Neural progenitor cell (in vitro differentiated cells): ENCODE measurements at places on chromosomes 4 and X.

GRCh38 chrX:102849396-102849795, 87.7 kb upstream of the RAB40AL start:
- DNase-seq = no peak

- DNase-seq = peak; percentile 7
Observed at GRCh38 chrX:111131572-111131971, 35.6 kb downstream of the PAK3 start.

DNA sequence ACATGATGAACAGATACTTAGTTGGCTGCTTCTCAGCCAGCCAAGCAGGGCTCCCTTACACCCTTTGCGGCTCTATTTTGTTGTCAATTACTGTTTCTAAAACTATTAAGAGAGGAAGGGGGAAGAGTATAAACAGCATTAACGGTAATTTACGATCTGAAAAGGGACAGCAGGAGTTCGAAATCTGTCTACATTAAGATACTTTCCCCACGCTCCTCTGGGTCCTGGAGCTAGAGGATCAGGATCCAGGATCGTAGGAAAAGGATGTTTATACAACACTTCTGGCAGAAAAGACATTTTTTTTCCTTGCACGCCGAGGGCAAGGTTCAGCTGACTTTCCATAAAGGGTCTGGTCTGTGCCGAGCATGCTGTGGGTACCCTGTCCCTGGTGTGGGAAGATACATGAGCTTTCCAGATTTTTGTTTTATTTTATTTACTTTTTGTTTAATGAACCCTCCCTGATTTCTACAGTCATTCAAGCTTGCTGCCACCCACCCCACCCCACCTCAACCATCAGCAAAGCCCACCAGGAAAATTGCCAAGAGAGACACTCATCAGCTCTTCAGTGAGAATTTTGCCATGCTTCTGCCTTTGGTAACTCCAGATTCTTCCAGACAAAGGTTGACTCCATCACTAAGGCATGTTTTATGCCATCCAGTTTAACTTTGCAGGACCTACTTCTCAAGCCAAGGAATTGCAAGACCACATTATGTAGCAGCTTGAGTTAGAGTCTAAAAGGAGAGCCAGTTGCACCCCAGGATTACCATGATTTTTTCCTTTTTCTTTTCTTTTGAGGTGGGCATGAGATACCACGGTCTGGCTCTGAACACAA, 188.1 kb downstream of the QDPR start:
- DNase-seq = no peak

GRCh38 chr4:172104539-172104938, 291.3 kb downstream of the GALNTL6 start:
- DNase-seq = no peak

- peak; percentile 64 for DNase-seq
Observed at GRCh38 chr4:112361181-112361791, 64.1 kb downstream of the ALPK1 start.

DNA sequence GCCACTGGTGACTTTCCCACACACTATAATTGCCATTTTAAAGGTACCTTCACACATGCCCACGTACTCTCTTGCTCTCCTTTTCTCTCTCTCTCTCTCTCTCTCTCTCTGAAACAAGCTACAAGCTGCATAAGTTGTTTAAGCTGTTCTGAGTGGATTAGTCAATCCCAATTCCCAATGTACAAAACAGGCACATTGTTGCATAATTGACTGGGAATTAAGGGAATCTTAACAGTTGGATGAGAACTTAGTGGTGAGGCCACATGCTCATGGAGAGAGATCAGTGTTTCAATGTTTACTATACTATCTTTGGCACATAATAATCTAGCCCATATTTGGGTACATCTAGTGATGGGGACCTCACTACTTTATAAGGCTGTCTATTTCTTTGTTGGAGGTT, 123.3 kb downstream of the ARHGEF9 start:
- DNase-seq = no peak

DNA sequence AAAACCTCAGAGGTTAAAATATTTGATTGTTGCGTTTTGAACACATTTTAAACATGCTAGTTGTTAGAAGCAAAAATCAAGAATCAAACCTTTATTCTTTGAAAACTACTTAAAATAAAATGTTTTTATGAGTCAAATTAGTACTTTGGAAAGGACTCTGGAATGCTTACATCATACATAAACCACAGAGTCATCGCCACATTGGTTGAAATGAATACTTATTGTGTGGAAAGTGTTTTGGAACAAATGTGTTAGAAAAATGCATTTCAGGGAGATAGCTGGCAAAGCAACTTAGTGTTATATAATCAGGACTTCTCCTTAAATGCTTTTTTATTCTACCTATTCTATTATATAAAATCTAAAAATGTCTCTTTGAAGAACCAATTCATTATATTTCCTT, 49.4 kb upstream of the CAMK2D start:
- no peak for DNase-seq

- DNase-seq = no peak
Observed at GRCh38 chr4:180630012-180630665, 1613.1 kb upstream of the TENM3 start.

DNA sequence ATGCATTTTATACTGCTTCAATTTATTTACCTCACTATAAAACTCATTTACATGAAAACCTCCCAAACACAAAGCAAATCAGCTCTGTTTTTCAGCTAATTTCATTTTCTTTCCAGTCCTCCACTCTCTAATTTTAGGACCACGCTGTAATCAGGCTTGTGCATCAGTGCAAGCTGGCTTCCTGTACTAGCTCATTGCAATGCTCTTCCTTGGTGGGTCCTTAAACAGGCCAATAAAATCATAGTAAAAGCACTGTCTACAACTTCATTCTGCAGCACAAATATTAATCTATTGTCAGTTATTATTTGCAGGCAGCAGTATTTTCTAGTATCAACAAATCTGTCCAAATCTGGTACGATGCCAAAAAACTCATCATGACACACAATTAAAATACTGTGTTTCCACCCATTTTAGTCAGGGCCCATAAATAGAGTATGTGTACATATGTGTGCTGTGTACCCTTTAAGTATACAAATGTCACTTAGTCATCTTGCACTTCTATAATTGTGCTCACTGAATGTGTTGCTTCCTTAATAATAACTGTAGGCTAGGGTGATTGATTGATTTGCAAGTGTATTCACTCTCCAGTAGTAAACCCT, 178.2 kb upstream of the HCCS start:
- no peak for DNase-seq

DNA sequence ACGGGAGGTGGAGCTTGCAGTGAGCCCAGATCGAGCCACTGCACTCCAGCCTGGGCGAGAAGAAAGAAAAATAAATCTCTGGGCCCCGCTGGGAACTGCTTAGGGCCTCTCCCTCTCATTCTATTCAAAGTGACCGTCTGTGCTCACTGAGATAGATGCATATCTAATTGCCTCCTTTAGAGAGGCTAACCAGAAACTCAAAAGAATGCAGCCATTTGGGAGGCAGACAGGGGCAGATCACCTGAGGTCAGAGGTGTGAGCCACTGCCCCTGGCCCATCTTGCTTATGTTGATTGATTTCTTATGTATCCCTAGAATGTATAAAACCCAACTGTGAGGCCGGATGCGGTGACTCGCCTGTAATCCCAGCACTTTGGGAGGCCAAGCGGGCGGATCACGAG, 6.2 kb upstream of the CSF2RA start:
- peak; percentile 15 for DNase-seq

DNA sequence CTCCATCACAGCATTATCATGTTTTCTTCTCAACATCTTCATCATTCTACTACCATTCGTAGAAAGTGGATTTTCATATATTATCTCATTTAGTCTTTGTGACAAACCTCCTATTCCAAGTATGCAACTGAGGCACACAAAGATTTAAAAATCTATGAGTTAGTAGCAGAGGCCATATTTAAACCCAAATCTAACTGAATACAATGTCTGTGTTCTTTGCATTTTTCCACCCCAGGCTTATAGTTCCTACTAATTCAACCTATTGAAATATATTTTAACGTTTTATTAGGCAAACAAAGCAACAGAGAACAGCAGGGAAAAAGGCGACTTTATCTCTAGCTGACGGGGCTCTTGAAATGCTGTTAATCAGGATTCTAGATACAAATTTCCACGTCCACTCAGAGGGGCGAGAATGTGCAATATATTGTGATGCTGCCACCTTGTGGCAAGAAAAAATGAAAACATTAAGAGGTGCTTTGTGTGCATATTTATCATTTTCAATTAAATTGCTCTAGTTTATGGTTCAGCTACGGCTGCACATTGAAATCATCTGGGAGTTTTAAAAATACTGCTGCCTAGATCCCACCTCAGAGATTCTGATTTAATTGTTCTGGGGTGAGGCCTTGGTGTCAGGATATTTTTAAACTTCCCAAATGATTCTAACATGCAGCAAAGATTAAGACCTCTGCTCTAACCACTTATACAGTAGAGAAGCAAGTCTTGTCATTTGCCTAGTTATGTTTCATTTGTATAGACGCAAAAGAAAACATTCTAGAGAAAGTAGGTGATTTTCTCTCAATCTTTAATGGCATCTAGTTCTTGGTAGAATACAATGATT, 315.9 kb downstream of the MAPK10 start:
- peak; percentile 51 for DNase-seq

- DNase-seq = no peak
Observed at GRCh38 chr4:181756451-181757095, 486.6 kb upstream of the TENM3 start.

DNA sequence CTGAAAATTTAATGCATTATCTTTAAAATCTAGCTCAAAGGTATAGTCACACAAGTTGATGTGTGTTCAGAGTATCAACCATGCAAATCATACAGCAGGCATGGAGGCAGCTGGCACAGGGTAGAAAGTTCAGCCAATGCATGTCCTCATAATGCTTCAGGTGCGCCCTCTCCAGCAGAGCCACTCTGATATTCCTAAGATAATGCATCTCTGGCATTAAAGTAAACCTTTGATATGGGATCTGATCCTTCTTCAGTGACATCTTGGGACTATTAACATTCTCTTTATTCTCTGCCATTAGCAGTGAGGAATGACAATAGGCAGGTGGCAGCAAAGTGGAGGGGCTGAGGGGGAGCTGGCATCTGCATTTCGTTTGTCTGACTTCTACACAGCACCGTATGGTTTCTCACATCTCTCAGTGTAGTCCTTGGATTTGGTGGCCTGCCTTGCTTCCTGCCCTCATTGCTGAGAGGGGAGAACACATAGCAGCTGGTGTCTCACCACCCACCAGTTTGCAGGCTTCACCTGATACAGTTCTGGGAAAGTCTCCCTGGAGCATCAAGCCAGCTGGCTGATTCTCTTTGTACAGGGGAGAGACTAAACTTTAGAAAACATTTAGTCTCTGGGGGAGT, 168.7 kb upstream of the TBC1D9 start:
- DNase-seq = no peak

- no peak for DNase-seq
Observed at GRCh38 chr4:42225286-42225685, 72.8 kb upstream of the BEND4 start.

DNA sequence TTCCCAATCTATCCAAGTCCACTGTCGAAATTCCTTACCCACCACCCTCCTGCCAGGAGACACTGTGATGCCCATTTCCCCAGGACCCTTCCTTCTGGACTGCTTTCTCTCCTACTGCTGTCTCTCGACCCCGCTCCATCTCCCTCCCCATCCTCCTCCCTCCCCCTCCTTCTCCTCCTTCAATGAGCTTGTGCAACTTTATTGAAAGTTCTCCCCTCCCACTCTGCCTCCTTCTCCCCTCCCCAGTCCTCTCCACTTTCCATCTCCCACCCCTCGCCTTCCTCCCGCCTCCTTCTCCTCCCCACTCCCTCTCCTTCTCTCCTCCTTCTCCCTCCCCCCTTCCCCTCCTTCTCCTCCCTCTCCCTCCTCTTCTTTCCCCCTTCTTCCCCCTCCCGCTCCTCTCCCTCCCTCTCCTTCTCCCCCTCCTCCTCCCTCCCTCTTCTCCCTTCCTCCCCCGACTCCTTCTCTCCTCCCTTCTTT, 116.6 kb upstream of the FAT1 start:
- DNase-seq = no peak

DNA sequence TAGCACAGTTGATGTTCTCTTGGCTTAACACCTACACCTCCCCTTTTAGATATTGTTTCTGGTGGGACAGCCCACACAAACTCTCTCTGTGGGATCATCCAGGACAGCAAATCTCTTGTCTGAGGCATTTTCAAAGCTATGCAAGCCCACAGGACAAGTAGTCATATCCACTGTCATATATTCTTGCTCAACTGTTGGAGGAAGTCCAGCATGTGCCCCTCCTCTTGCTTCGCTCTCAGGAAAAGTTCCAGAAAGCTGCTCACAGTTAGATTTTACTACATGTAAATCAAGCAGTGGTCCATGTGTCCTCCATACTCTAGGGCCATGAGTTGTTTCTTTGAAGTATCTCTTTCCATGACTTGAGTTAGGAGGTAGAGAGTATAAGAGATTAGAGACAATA, 260.7 kb downstream of the INPP4B start:
- DNase-seq = no peak

DNA sequence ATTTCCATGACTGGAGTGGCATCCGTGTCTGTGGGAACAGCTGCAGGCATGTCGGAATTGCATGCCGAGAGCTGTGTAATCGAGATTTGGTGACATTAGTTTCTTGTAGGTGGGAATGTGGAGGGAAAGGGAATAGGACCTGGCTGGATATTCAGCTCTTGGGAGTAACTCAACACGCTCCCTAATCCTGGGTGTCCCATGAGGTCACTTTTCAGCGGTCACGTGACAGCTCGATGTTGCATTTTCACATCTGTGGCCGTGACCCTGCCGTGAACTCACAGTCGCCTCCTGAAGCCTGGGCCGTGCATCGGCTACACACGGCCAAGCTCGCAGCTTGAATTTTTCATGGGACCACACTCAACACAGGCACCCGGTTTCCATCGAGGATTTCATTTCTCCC, 25.8 kb upstream of the PSAPL1 start:
- no peak for DNase-seq

DNA sequence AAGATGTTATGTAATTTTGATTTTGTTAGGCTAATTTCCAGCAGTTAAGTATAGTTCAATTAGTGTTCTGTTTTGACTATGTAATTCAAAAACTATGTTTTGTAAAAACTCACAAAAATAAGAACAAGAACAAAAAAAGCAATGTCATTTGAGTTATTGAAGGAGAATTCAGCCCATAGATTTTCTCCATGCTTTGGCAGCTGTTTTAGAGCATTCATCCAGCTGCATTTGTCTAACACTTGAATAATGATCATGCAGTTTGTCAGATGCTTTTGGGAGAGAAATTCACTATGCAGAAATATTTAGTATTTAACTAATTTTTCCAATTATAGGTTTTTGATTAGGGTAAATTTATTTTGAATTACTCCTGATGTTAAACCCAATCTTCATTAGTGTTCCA, 14.2 kb downstream of the CPE start:
- DNase-seq = no peak

- DNase-seq = no peak
Observed at GRCh38 chr4:6271701-6272465, 2.2 kb downstream of the WFS1 start.

DNA sequence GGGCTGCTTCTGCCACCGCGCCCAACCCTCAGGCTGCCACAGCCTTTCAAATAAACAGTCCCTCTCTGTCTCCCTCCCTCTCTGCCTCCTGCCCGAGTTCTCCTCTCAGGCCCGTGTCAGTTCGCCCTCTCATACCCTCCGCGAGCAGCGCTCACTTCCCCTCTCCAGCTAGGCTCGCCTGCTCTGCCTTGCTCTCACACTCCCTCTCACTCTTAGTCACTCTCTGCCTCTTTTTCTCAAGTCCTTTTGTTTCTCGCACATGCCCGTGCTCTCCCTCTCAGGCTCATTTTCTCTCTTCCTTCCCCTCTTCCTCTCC, 3.2 kb downstream of the EFNB1 start:
- peak; percentile 41 for DNase-seq
